ENCODE measurements at places on chromosomes 4 and X.

DNA sequence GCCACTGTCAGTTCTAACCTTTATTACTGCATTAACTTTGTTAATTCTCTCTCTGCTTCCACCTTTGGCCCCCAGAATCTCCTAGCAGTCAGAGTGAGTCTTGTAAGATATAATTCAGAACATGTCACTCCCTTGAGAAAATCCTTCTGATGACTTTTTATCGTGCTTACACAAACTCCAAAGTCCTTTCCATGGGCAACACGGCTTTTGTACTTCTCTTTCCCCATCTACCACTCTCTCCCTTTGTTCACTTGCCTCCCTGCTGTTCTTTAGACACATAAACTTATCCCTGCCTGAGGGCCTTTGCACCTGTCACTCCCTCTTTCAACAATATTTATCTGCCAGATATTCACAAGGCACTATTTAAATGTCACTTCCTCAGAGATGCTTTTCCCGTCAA, 64.8 kb downstream of the MAOB start:
- no peak for DNase-seq

DNA sequence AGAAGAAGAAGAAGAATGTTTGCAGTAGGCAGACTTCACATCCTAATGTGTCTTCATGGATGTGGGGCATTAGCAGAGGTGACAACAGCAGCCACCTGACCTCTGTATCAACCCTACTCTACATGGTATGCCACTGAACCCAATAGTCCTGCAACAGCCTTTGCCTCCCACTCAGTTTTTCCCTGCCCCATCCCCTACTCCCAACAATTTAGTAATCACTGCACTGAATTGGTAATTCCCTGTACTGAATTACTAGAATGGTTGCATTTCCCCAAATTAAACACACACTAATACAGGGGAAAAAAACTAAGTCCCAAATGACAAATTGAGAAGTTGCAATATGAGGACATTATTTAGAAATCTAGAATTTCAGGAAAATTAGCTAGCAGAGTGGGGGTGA, 31.4 kb upstream of the FAM241A start:
- DNase-seq, result no peak

GRCh38 chr4:155450676-155451075, 73.9 kb upstream of the MAP9 start:
- DNase-seq, result no peak

DNA sequence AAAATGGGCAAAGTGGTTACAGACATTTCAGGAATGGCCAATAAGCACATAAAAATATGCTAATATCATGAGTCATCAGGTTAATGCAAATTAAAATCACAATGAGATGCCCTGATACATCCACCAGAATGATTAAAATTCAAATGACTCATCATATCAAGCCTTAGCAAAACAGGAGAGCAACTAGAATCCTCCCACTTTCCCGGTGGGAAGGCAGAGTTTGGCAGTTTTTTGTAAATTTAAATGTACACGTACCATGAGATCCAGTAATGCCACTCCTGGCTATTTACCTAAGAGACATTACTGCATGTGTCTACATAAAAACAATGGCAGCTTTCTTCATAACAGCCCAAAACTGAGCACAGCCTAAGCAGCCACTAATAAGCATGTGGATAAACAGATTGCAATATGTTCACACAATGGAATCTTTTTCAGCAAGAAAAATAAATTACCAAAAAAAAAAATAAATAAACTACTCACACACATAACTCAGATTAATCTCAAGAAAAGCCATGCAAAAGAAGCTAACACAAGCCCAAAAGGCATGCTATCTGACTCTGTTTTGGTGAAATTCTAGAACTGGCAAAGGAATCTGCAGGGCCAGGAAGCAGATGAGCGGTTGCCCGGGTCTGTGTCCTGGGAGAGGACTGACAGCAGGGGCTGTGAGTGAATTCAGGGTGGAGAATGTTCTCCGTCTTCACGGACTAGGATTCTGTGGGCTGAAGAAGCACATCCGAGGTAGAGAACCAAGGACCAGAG, 48.8 kb downstream of the AFAP1 start:
- no peak for DNase-seq

GRCh38 chrX:2183193-2183725, 317.5 kb downstream of the DHRSX start:
- no peak for DNase-seq

DNA sequence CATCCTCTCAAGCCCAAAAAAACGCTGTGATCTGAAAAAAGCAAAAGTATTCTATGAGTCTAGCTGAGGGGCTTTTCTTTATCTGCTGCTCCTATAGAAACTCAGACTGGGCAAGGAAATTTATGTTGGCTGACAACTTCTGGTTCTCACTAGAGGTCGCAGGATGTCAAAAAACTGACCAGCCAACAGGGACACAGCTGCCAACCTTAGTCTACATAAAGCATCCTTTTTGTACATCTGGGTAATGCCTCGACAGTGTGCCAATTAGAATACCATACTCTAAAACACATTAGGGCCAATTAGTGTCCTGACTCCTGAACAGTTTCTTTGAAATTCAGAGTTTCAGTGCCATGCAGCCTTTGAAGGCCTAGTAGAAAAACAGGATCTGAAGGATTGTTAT, 8.8 kb upstream of the TLL1 start:
- no peak for DNase-seq

GRCh38 chr4:156738766-156739165, 232.8 kb downstream of the PDGFC start:
- DNase-seq, result no peak

DNA sequence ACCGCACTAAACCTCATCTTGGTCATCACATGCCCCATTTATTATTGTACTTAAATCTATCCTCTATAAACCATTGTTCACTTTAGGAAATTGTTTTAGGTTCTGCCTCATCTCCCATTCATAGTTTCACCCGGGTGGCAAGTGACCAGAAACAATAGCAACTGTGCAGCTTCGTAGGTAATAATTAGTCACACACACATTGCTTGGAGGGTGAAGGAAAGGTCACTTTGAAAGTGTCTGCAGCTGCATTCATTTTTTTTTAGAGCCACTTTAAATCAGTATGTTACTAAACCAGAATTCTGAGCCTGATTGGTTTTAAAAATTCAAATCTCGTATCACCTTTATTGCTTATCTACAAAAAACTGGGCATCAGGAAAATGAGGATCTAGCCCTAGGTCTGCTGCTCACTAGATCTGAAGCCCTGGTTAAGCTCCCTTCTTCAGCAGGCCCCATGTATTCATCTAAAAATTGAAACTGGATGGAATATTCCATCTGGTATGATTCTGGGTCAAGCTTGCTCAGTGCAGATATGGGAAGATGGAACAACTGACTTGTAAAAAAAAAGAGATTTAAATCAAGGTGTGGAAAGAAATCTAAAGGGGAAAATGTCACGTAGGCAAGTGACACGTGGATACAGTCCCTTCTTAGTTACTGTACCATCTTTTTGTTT, 62.4 kb downstream of the LIMCH1 start:
- no peak for DNase-seq

- DNase-seq, result no peak
Observed at GRCh38 chrX:131827935-131828334, 195.2 kb upstream of the STK26 start.

- no peak for DNase-seq
Observed at GRCh38 chrX:52217494-52218160, 32.9 kb downstream of the MAGED4 start.

DNA sequence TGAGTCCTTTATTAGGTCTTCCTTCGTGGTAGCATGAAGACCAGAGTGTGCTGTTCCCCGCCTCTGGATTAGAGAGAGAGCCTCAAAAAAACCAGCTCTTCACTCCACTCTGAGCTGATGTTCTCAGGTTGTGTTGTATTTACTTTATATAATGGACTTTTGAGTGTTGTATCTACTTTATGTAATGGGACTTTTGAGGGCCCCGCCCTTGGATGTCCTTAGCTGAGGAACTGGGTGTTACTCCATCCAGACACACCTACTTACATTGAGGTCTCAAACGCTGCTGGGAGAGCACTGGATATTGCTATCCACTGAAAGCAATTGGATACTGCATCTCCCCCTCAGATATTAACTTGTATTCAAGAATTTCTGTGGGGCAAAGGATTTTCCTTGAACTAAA, 28.2 kb downstream of the ATP8A1 start:
- no peak for DNase-seq

GRCh38 chr4:152968806-152969394, 32.8 kb downstream of the FHDC1 start:
- no peak for DNase-seq

DNA sequence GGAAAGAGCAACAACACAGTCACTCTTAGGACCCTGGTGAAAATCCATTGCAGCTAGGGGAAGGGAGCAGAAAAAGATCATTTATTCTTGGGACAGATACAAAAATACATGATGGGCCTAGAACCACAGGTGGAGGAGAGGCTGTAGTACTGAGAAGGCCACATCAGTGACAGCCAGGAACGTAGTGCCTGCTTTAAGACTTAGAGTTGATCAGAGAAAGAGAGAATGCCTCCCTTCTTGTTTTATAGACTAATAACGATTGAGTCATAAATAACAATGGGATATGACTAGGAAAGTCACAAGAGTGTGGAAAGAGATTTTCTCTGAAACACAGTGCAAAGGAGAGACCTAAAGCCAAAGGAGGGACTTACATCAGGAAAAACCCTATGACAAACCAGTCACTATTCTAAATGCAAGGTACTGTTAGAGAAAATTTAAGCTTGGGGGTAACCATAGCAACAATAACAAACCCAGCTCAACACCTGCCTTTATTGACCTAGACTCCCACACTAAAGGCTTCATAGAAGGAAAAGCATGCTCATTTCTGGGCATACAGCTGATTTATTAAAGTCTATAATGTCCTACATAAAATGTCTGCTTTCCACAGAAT, 1015.0 kb upstream of the GRID2 start:
- peak; percentile 2 for DNase-seq

GRCh38 chr4:89725268-89725667, 111.7 kb downstream of the SNCA start:
- no peak for DNase-seq

DNA sequence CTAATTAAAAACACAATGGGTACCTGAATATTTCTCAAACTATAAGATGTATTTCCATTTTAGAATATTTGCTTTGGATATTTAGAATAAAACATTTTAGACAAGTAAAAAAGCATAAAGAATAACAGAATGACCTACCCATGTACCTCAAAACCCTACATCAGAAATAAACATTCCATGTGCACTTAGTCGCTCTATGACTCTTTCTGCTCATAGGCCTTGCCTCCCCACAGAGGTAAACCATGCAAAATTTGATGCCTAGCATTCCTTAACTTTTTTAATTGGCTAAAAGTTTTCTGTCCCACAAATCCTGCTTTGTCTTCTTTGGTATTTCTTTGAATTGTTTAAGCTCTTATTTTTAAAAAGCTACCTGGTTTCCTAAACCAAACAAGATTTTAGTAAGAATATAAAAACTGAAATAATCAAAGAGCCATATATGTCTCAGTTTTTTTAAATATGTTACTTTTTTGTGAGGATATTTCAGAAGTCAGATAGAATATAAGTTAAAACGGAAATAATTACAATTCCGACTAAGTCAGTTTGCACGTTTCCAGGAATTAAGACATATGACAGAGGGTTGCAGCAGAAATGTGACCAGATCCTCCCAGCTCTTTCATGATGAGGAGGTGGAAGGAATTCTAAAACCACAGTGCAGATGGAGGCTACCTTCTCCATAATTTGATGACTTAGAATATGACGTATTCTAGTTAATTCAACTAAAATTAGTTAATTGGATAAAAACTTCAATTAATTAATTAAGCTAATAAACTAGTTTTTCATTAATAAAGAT, 102.5 kb downstream of the FIP1L1 start:
- DNase-seq, result no peak

DNA sequence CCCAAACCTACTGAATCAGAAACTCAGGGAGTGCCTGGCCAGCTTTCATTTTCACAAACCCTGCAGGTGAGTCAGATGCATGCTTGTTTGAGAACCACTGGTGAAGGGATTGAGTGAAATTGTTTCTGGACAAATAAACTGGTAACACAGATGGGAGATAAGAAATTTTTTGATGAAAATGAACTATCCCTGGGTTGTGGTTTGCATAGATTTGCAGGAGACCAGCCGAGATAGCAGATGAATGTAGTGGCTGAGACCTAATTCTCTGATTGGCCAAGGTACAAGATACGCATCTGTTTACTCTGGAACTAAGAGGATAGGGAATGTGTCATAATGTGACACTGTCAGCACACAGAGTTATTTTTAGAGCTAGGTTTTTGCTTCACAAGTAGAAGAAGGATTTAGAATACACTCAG, 117.8 kb upstream of the NOCT start:
- no peak for DNase-seq

GRCh38 chr4:106809076-106809475, 227.0 kb downstream of the DKK2 start:
- no peak for DNase-seq

GRCh38 chr4:26780539-26780938, 80.1 kb upstream of the STIM2 start:
- DNase-seq, result no peak

- no peak for DNase-seq
Observed at GRCh38 chr4:88791274-88791673, 93.6 kb upstream of the NAP1L5 start.

GRCh38 chr4:159516556-159517140, 413.8 kb downstream of the RAPGEF2 start:
- DNase-seq, result peak; percentile 14

DNA sequence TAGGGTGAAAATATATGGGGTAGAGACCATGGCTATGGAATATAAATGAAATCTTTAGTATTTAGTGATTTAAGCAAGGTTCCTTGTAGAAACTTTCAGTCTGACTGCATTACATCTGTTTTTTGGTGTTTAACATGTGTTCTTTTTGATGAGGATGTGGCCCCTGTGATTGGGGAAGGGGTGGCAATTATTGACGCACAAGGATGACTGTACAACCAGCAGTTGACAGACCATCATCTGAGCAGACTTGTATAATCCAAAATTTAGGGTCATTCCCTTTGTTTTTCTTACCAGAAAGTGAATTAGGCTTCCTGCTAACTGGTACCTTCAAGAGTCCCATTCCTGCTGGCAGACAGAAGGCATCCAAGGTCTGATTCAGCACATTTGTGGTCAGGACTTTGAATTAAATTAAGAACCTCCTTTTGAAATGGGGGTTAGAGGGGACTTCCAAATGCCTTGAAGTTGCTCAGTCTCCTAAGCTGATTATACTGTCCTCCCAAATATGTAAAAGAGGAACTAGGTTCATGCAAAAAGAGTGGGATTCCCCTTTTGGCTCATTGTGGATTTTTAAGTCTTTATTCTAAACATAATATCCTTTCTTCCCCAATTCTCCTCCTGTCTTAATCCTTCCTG, 112.4 kb upstream of the CXCL13 start:
- DNase-seq, result no peak

DNA sequence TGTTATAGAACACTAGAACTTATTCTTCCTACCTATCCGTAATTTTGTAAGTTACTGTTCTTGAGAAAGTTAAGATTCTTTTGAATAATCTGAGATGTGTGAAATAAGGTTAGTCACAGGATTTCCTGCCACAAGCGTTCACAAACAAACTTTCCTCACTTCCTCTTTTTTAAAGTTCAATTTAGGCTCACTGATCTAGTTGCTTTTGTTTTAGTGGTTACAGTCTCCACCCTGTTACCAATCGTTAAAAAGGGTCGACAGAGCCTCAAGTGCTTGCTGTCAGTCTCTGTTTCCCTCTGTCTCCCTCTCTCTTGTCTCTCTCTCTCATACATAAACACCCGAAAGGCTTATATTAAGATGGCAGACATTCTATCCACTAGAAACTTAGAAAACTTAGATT, 35.9 kb upstream of the STK26 start:
- DNase-seq, result no peak

- DNase-seq, result no peak
Observed at GRCh38 chr4:121789960-121790829, 10.9 kb upstream of the EXOSC9 start.

- DNase-seq, result no peak
Observed at GRCh38 chrX:1932231-1932630, 317.4 kb downstream of the ASMT start.
